ENCODE measurements at places on chromosomes 2 and 18.

DNA sequence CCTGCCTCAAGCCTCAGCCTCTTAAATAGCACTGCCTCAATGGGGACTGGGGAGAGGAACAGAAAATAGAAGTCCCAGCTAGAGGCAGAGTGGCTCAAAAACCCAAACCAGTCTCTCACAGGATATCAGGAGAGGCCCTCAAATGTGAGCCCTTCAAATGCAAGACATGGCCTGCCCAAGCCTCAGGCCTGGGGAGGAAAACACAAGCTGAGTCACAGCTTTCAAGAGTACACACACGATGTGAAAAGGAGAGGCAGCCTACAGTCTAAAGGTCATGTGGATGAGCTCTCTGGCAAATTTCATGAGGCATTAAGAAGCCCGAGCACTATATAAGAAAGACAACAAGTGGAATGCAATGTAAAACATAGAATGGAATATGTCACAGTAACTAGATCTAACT is 316.6 kb upstream of the MEX3C start:
- DNase-seq: no peak

- no peak for DNase-seq
Measured at GRCh38 chr2:71610671-71611070, 157.3 kb downstream of the DYSF start.

DNA sequence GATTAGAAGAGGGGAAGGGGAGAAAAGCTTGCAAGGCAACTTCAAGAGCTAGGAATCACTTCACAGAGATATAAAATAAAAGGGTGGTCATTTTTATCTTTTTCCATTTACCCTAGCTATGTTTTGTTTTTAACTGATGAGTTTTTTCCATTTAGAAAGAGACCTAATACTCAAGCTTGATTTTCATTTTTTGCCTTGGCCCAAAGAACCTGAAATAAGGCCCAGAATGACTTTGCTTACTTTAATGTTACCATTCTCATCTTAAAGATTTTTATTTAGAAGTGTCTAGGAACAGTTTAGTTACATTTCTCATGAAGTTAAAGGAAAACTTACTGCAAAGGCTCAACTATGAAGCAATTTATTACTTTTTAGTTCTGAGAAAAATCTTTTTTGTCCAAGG is 276.3 kb upstream of the ZSWIM2 start:
- no peak for DNase-seq

DNA sequence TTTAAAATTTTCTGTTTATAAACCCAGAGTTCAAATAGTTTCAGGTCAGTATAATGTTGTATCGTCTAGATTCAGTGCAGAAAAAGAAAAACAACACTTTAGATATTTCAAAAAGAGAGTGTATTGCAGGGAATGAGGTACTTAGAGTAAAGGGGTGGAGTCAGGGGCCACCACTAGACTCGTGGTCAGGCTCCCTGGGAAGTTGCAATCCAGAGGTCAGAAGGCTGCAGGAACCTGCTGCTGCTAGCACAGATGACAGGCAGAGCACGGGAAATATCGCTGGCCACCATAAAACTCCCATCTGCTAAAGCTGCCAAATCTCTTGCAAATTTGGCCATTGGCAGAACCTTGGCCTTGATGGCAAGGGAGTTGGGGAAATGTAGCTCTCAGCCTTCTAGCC is 64.6 kb downstream of the THNSL2 start:
- peak; percentile 69 for DNase-seq

- DNase-seq: no peak
Measured at GRCh38 chr2:237355701-237356100, 58.3 kb downstream of the COL6A3 start.

- peak; percentile 75 for DNase-seq
Measured at GRCh38 chr18:31942291-31942998, 483 bp downstream of the TRAPPC8 start.

DNA sequence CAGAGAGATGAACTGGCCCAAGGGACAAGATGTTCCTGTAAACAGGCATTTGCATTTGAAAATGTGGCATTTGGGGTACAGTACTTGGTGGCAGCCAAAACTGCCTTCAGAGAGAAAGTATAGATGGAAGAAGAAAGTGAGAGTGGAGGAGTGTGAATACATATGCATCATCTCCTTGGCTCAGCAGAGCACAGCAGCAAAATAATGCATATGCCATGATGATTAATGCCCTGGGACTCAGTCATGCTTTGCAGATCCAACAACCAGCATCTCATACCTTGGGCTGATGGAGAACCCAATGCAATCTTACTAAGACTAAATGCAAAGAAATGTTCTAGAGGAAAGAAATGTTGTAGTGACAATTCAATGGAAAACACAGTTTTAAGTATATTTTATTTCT is 29.7 kb upstream of the CYTIP start:
- no peak for DNase-seq

DNA sequence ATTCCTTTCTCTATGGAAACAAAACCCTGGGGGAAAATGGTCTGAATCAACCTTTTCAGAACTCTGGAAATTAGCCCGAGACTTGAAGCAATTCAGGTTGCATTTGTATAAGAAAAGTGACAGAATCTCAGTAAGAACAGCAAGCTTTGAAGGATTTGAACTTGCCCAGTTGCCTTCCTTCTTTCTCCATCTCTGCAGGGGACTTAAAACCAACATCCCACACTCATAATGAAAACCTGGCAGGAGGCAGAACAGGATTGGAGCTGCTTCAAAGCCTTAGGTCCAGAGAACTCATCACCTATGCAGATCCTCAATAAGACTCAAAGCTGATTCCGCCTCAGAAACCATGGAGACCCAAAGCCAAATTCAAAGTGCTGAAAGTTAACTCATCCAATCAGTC is 790.5 kb upstream of the ID2 start:
- no peak for DNase-seq

- DNase-seq: no peak
Measured at GRCh38 chr2:18172607-18173006, 294.1 kb downstream of the KCNS3 start.

DNA sequence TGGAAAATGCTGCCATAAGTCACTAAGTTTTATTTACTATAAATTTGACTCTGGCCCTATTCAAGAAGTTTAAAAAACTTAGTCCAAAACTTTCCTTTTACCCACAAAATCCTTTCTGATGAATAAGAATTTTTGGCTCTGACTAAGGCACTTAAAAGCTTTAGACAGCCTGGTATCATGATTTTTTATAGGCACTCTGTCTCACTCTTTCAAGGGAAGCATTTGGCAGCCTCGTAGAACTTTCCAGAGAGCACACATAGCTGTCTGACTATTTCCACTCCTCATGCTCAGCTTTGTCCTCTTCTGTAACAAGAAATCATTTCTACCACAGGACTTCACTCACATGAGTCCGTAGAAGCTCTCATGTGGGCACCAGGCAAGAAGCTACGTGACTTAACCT is 32.3 kb upstream of the XDH start:
- no peak for DNase-seq

DNA sequence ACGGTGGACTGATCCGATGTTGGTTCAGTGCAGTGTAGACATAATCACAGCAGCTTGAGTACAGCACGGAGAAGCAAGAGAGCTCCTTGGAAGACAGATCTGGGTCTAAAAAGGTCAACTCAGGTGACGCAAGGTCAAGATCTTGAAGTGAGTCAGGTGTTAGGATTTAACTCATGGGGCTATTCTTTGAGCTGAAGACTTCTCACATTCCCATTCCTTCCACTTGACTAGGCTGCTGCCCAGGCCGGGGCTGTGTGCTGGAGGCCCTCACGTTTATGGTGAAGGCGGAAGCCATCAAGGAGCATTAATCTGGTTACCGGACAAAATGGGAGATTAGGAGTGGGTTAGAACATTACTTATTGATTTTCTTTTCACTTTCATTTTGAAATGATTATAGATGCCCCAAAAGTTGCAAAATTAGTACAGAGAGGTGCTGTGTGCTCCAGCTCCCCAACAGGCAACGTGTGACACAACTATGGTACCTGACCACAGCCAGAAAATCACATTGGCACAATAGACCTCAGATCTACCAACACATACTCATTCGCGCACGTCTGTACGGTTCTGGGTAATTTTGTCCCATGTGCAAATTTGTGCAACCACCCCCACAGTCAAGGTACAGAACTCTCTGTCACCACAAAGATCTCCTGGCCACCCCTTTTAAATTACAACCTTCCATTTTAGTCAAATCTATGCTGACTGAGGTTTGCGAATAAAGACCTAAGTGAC is 77.6 kb upstream of the SEC11C start:
- no peak for DNase-seq

- no peak for DNase-seq
Measured at GRCh38 chr2:134167015-134167414, 86.9 kb upstream of the MGAT5 start.

- no peak for DNase-seq
Measured at GRCh38 chr2:132255714-132256113, 94.0 kb upstream of the ANKRD30BL start.

DNA sequence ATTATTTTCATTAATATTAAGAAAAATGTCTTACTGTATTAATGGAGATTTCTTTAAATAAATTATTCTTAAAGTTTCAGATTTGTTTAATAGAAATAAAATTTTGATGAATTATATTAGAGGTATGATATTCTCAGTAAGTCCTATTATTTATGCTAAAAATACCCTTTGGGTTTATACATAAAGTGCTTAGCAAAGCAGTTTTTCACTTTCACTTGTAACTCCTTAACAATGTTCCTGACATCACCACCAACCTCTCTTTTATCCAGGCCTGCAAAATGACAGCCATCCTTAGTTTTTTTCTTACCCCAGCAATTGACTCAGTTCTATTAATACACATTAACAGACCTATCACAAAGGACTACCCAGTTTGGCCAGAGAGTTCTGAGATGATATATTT is 170.4 kb downstream of the CD226 start:
- no peak for DNase-seq

- peak; percentile 92 for DNase-seq
Measured at GRCh38 chr18:3603421-3604234, 153.7 kb downstream of the TGIF1 start.

GRCh38 chr18:7196421-7196820 is 34.5 kb upstream of the LRRC30 start:
- DNase-seq: no peak

GRCh38 chr18:62420513-62421209 is 95.6 kb downstream of the TNFRSF11A start:
- peak; percentile 64 for DNase-seq

DNA sequence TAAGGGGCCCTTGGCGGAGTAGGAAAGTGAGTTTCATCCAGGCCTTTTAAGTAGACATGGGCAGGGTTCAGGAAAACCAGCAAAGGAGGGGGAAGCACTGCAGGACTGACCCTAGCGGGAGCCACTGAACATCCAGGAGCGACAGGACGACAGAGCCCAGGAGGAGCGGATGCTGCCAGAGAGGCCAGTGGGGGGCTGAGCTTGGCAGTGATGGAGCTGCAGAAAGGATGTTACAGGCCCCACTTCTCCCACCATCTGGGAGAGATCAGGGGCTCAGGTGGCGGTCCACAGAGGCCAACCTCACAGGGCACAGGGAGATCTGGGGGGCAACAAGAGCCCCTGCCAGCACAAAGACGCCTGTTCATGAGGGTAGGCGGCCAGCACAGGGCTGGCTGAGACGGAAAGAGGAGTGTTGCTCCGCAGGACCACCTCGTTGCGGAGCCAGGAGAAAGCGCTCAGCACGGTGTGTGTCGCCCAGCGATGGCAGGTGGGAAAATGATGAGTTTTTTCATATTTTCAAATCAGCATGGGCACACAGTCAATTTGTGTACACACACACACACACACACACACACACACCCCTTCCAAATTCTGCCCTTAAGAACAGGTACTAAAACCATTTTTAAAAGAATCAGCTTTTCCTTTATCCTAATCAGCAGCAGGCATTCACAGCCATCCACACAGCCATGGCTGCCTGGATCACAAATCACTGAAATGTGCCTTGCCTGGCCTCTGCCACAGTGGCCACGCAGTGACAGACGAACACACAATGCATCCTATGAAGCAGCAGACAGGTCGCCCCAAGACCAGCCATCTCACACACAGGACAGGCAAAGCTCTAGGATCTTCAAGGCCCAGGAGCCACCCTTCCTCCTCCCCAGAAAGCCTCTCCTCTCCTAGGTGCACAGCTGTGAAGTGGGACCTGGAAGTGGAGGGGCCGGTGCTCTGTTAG is 63.2 kb downstream of the NDUFA10 start:
- DNase-seq: no peak

GRCh38 chr2:205053827-205054410 is 508.6 kb downstream of the PARD3B start:
- no peak for DNase-seq

DNA sequence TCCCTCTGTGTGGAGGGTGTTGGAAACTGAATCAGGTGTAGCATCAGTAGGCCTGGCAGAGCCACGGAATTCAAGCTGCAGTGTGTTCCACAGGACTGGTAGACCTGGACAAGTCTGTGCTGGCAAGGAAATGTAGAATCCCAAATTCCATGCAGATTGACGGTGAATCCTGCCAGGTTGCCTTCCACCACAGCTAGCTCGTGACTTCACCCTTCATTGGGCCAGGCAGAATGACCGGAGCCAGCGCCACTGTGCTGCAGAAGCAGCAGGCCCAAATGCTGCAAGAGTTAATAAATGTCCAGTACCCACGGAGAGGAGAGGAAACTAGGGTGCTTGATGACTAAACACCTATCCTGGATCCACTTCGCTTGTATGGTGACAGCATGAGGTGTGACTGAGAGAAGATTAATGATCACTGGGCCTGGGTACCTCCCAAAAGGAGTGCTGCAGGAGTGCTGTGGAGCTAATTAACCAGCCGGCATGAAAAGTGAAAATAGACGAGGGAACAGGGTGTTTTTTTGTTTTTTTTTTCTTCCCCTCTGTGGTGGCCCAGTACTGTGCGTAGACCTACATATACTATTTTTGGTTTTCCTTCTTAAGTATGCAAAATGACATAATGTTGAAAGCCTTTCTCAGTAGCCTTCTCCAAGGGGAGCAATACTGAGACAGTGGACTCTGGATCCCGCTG is 122.2 kb downstream of the TANC1 start:
- no peak for DNase-seq

DNA sequence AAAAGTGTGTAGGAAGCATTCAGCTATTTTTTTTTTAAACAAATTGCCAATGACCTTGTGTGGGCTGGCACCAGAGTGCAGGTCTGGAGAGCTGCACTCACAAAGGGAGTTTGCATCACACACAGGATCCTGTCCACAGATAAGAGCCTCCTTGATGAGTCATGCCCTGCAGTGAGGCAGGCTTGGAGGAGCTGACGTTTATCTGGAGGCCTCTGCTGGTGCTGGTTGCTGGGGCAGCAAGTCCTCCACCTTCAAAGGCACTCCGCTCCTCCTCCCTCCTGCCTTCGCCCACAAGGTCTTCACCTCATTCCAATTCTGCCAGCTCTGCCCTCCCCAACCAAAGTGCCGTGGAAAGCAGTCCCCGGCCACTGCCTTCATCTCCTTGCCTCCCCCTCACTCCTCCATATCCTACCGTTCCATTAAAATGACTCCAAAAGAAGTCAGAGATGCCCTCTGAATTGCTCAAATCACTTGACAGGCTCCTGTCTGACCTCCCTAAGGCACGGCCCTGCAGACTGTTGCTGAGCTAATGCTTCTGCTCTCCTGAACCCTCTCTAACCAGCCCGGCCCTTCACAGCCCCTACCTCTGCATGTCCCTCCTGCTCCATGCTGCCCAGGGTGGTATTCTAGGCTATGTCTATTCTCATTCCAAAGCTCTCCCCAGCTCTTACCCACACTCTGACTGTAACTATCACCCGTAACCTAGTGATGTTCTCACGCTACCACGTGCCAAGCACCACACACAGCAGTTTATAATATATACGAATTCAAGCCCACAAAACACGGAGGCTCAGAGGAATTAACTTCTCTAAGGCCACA is 30.9 kb downstream of the LONRF2 start:
- DNase-seq: peak; percentile 35

- DNase-seq: no peak
Measured at GRCh38 chr2:153230977-153231376, 247.6 kb downstream of the RPRM start.
